NCI-H2107 (cell line): ENCODE measurements at places on chromosomes 4 and X.

DNA sequence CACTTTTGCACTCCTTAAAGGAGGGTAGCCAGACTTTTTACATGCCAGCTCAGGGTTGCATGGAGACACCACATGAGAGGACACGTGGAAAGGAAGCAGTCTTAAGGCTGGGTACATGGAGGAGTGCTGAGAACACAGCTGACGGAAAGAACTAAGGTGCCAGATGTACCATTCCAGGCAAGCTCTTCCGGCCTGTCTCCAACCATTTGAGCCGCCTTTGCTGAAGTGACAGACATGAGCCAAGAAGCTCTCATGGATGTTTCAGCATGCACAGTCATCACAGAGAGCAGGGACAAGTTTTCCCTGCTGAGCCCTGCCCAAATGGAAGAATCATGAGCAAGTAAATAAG lies 83.4 kb upstream of the BMP2K start:
- no peak for DNase-seq

- DNase-seq: no peak
Observed at GRCh38 chrX:124540474-124540873, 194.1 kb downstream of the SH2D1A start.

DNA sequence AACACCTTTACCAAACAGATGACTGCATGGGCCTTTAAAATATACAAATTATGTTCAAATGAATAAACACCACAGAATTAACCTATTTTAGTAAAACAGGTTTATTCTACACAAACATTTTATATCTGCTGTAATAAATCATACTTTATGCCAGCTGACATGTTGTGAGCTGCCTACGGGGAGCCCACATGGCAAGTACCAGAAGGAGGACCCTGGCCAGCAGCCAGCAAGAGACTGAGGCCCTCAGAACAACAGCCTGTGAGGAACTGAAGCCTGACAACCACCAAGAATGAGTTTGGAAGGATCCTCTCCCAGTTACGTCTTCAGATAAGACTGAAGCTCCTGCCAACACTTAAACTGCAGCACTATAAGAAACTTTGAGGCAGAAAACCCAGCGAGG lies 377.0 kb downstream of the PDGFC start:
- no peak for DNase-seq

- DNase-seq: no peak
Observed at GRCh38 chr4:32994981-32995881, 2275.1 kb downstream of the PCDH7 start.

DNA sequence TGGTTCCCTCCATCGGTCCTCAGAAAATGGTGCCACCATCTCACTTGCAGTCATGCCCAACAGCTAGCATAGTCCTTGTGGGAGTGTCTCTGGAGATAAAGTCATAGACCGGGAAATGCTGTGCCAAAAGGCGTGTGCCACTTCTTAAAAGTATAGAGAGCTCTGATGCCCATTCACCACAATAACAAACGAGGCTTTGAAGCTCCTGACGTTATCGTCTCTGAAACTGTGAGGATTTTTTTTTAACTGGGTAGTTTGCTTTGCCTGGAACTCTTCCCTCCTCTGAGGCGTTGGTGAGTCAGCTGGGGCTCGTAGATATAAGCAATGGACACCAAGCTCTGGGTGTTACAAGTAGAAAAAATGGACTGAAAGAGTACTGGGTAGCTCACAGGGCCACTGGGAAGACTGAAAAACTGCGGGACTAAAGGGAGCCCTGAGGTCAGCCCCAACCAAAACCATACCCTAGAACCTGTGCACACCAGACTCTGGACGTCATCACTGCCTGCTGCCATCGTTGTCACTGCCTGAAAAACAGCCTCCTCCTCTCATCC lies 89.4 kb upstream of the TRIM2 start:
- no peak for DNase-seq

GRCh38 chr4:138698641-138699040 lies 316.9 kb upstream of the NOCT start:
- DNase-seq: no peak

DNA sequence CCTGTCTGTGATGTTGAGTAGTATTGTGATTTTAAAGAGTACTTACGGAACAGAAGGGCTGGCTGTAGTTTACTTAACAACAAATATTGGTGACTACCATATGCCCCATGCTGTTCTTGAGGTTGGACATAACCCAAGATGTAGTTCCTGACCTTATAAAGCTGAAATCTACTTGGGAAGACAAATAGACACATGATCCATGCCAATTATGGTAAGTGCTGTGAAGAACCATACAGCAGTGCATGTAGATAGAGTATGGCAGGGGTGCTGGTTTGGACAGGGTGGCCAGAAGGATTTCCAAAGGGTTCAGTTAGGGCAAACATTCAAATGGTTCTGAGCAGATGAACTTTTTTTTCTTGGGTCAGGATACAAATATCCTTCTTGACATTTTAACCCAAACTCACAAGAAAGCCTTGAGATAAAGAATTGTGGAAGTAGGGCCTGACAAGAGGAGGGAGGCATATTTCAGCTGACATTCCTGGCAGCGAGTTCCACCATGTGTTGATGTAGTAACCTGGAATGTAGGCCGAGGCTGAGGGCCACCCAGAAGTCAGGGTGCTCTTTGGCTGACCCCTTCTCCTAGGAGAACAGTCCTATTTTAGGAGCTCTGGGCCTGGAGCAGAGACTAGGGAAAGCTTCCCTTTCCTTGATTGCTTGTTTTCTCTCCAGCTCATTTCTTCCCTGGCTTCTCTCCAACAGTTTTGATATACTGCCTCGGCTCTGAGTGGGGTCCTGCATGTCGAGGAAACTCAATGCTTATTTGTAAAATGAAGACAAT lies 74.2 kb downstream of the FREM3 start:
- no peak for DNase-seq

DNA sequence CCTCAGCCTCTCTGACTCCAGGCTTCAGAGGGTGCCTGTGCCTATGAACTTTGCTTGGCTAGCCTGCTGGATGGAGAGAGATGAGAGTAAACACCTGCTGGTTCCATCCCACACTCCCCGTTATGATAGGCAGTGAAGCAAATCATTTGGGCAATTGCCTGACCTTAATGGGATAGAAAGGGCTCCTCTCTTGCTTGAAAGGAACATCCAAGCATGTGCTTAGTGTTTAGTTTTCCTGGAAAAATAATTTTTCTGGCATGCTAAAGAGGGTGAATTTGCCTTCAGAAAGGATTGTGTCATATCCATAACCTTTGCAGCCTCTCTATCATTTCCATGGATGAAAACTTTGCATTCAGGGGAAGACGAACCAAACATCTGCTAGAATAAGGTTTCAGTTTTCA lies 10.8 kb downstream of the PLAC1 start:
- DNase-seq: no peak

DNA sequence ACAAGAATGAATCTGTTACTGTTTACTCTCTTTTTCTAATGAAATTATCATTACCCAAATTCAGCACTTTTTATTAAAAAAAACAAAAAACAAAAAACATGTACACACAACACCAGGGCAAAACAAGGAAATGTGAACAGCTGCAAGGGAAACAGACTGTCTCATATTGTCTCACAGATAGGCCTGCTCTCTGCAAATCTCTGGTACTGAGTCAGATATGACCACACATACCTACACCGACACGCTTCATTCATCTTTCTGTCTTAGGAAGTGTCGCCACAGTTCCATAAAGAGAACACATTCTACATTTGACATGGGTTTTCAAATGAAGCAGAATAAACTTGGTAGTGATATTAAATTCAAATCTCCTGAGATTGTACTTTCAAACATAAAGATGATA lies 92.2 kb upstream of the GPR34 start:
- DNase-seq: no peak

GRCh38 chr4:785332-786073 lies 40.4 kb downstream of the CPLX1 start:
- DNase-seq: no peak
